Left renal pelvis (tissue), 4 donors: ENCODE measurements at places on chromosomes 12 and 14.

- DNase-seq = no peak
These were observed 279.4 kb downstream of the TMTC2 start for GRCh38 chr12:82966001-82966559.

- DNase-seq = no peak
These were observed 220.2 kb upstream of the CPNE8 start for GRCh38 chr12:39125566-39125965.

GRCh38 chr12:27309293-27309994 is 23.2 kb upstream of the BMAL2 start:
- DNase-seq = no peak

DNA sequence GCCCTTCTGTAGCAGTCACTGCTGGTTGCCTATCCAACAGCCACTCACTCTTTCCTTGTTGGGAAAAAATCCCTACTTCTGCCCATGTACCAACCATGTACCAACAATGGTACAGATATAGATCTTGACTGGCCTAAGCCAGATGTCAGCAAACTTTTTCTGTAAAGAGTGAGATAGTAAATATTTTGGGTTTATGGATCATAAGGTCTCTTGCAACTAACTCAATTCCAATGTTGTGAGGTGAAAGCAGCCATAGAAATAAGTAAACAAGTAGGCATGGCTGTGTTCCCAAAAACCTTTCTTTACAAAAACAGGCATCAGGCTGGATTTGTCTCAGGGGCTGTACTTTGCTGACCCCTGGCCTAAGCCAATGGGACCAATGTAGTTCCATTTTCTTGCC is 73.5 kb downstream of the ARMH4 start:
- no peak for DNase-seq

- no peak for DNase-seq
These were observed 107.0 kb downstream of the VRK1 start for GRCh38 chr14:96904201-96904600.

DNA sequence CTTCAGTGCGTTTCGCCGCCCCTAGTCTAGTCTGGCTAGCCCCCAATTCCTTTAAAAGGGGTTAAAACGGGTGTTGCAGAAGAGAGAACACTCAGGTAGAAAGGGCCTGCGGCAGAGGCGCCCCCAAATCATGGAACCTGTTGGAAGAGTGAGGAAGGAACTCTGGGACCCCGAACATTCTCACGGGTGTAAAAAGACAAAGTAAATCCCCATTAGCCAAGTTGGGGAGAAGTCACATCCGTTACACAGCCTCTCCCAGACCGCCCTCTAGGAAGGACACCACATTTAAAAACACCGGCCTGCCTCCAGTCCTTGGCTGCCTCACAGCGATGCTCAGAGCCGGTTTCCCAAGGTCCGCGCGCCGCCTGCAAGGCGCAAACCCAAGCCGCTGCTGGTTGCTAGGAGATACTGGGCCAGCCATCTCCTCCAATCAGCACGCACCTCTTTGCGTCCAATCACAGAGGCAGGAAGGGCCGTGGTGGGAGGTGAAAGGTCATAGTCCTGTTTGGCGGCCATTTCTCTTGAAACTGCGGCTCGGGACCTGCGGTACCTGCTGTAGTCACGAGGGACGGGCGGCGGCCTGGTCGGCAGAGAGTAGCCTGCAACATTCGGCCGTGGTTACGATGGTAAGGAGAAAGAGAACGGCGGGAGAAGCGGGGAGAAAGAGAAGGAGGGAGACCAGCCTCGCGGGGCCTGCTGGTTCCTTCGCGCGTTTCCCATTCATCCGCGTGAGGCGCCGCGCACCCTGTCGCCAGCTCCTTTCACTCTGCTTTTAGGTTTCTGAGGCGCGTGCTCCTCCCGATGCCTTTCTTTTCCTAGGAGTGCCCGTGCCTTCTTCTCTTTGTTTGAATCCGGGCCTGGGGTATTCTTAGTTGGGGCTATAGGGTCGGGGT is at the start of gene SNRPF:
Gene SNRPF, plus strand, starts transcription at position 502 of the 893 bp plus-strand sequence. Its CDS starts 122 bp downstream, at position 624.
- DNase-seq = peak; percentile 98

DNA sequence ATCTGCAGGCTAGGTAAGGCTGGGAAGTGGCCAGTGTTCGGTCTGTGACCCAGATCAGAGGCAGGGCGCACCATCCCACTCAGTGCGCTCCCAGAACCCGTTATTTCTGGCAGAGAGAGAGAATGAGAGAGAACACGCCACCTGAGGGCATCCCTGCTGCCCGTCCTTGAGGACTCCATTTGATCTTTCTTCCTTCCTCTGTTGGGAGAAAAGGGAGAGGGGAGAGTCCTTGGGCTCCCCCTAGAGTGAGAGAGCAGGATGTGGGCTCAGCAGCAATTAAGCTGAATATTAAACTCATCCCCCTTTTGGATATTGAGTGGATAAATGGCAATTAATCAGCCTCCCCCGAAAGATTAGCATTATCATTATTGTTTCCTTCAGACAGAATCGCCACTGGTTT is 70.6 kb downstream of the IFT43 start:
- no peak for DNase-seq

GRCh38 chr12:69284131-69284530 is 44.8 kb downstream of the CPSF6 start:
- DNase-seq = peak; percentile 20

GRCh38 chr12:53062977-53063707 is 13.3 kb downstream of the TNS2 start:
- no peak for DNase-seq

- DNase-seq = no peak
These were observed 1197.5 kb downstream of the LRFN5 start for GRCh38 chr14:42804141-42804540.

- DNase-seq = no peak
These were observed 334.3 kb upstream of the FBXO33 start for GRCh38 chr14:39766397-39767000.

GRCh38 chr14:54438703-54439102 is 2.5 kb downstream of the CNIH1 start:
- DNase-seq = no peak

- DNase-seq = no peak
These were observed 316.1 kb downstream of the SEC23A start for GRCh38 chr14:38786921-38787320.

- DNase-seq = no peak
These were observed 20.1 kb upstream of the TMED10 start for GRCh38 chr14:75196468-75196867.

DNA sequence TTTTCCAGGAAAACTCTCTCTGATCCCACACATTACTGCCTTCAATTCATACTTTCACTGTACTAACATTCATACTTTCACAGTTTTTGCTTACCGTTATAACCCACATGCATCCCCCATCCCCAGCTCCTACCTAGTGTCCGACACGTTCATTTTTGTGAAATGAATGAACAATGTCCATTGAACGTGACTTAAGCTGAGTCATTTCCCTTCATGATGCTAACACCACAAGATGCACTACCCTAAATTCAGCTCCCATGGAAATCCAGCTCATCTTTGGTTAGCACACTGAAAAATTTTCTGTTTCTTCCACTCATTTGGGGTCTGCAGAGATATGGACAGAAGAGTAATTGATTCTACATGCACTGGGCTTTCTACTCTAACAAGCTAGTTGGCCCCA is 84.7 kb downstream of the GALNT4 start:
- no peak for DNase-seq

DNA sequence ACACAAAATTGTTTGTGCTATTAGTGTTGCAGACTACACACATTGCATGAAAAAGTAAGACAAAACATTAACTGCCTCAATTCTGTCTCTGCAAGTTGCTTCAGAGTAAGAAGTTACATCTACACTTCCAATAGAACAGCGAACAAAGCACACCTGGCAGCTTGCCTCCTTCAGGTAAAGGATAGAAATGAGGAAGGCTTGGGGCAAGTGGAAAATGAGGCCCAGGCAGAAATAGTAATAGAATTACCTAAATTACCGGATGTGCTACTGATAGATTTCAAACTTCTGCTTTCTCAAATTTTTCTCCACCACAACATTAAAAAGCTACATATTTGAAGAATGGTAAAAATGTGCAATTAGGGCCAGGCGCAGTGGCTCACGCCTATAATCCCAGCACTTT is 37.7 kb downstream of the CCDC175 start:
- DNase-seq = no peak

DNA sequence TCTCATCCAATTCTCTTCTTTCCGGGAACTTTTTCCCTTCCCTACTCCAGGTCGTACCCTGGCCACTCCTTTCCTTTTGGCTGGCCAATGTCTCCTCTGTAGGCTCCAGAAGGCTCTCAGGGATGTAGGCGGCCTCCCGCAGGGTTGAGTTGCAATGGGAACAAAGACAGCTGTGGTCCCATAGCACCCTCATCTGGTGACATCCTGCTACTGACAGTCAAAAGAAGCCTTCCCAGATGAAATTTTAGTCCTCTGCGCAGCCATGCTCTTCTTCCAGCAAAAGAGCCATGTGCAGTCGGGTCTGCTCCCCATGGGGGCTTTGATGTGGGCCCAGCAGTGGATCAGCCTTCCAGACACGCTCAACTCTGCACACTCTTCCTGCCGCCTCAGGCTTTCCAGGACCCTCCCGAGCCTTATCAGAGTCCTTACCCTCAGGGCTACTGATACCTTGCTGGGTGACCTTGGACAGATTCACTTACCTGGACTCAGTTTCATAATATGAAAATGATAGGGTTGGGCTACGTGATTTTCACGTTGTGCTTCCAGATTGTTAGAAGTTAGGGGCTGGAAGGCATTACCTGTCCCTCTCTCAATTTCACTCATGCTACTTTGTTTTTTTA is 5.5 kb upstream of the CELA1 start:
- DNase-seq = no peak

DNA sequence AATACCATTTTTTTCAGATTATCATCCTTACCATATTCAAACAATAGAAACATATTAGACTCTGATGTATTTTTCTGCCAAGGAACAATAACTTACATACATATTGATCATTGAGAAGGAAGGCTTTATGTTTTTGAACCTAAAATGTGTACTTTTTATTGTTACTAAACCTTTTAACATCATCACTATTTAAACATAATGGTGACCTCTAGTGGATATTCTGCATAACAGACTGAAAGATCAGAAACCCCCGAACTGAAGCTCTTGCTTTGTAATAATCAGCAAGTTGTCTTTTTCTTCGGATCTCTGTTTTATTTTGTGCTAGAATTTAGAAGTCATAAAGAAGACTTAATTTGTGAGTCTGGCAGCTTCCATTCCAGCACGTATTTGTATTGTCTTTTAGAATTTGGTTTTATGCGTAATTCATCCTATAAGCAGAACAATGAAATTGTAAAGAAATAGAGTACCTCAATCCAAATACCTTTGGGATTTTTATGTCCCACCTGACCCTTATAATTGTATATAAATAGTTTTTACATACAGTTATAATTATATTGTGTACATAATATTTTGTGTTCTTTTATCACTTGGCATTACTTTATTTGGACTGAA is 125.9 kb upstream of the ATF1 start:
- DNase-seq = no peak

DNA sequence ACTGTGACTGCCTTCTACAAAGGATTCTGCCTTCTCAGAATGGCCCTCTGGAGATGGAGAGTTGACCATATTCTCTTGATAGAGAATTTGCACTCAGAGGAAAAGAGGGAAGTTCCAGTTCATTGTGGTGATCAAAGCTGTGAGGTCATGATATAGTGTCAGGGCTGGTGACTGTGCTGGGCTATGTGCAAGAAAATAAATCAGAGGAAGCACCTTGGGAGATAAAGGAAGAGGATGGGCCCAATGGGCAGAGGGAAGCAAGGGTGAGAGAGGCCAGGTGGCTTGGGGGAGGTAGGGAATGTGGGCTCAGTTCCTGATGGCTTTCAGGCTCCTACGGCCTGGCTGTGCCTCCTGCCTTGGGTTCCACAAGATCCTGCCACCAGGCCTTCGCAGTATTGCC is 145.8 kb downstream of the SLC8A3 start:
- DNase-seq = no peak

DNA sequence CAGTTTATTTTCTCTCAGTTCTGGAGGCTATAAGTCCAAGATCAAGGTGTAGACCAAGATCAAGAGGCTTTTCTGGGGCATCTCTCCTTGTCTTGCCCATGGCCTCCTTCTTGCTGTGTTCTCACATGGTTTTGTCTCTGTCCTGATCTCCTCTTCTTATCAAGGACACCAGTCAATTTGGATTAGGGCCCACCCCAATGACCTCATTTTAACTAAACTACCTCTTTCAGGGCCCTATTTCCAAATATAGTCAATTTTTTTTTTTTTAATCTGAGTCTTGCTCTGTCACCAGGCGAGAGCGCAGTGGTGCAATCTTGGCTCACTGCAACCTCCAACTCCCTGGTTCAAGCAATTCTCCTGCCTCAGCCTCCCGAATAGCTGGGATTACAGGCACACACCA is 50.8 kb downstream of the TSHR start:
- no peak for DNase-seq

- no peak for DNase-seq
These were observed 19.0 kb downstream of the GLT1D1 start for GRCh38 chr12:128872303-128872702.

- no peak for DNase-seq
These were observed 165.3 kb downstream of the SNAPC1 start for GRCh38 chr14:61927520-61927919.

DNA sequence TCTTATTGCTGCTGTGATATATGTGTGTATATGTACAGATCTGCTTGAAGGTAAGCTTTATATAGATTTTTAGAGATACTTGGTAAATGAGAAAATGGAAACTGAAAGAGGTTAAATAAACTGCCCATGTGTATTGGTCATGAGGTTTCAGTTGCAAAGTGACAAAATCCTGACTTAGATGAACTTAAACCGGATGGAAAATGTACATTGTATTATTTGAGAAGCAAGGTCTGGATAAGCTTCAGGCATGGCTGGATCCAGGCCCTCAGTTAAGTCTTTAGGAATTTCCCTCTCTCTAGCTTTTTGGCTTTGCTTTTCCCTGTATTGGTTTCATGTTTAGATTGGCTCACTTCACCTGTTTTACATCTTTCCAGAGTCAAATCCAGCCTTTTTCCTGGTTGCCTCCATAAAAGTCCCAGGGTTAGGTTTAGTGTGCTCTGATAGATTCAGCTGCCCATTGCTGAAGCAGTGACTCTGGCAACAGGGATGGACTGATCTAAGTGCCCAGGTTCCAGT is 21.0 kb upstream of the MAP1LC3B2 start:
- DNase-seq = no peak

DNA sequence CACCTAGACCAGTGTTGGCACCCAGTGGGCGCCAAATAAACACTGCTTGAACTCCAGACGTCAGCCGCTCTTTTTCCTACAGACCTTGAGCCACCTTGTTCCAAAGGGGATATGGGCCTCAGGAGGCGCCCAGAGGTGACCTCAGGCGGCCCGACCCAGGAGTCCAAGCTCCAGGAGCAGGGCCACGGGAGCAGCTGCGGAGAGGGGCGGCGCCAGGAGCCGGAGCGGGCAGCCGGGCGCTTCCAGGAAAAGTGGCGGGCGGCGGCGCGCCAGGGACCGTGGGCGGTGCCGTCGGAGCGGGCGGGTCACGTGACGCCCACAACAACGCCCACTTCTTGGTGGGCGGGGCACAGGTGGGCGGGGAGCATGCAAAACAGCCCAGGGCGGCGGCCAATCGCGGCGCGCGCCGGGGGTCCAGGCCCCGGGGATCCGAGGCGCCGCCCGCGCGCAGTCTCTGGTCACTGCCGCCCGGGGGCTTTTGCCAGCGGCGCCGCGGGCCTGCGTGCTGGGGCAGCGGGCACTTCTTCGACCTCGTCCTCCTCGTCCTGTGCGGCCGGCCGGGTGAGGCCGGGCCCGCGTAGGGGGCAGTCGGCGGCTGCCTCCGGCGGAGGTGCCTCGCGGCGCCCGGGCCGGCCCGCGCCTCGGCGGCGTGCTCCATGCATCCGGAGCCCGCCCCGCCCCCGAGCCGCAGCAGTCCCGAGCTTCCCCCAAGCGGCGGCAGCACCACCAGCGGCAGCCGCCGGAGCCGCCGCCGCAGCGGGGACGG is at the start of gene ORAI1:
Gene ORAI1, plus strand, starts transcription at position 444 of the 766 bp plus-strand sequence.
- DNase-seq = peak; percentile 93

GRCh38 chr12:124282287-124282686 is 12.6 kb upstream of the RFLNA start:
- DNase-seq = no peak

GRCh38 chr12:50924439-50925341 is 27.7 kb upstream of the HIGD1C start:
- DNase-seq = peak; percentile 74
